ENCODE measurements at places on chromosomes 3 and 15.

DNA sequence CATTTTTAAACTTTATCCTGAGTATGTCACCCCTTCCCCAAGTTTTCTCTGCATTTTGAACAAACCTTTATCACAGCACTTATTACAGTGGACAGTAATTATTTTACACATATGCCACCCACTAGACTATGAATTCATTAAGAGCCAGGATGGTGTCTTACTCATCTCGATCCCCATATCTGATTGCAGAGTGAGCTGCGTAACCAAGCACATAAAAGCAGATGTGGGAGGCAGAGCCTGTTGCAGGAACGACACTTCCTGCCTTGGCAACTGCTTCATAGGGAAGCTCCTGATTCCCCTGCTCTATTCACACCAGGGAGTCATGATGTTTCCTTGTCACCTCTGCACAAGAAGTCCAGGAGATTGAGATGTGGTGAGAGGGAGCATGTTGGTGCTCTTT is 91.1 kb downstream of the MINAR1 start:
- no peak for DNase-seq

DNA sequence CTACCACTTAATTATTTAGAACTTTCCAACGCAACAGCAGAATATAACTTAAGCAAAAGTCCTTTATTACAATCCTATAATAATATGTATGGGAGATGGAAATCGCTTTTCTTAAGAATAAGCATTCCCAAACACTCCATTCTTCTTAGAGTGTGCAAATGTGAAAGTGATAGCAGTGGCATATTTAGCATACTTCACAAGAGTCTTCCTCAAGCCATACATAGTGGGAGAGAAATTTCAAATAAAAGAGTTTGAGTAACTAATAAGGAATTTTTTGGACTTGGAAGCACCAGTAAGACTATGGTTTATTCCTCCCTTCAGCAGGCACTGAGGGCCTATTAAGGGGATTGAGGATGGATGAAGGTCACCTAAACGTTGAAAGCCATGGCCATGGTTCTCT is 22.1 kb upstream of the BNC1 start:
- no peak for DNase-seq

GRCh38 chr3:11600501-11601282 is 43.0 kb downstream of the VGLL4 start:
- peak; percentile 85 for DNase-seq

DNA sequence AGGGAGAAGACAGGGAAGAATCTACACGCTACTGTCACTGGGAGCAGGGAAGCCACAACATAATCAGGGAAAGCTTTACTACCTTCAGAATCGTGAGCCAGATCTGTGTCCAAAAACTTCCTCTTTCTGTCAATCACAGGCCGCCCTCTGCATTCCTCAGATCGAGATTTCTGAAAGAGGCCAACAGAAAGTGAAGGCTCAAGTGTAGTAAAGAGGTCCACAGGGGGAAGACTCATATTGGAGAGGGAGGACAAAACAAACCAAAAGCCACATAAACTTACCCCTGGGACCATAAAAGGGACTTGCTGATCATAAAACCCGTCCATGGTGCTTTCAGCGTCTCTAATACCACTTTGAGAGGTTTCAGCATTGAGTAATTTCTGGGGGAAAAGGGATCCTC is 3.3 kb downstream of the ETV5 start:
- DNase-seq: no peak

DNA sequence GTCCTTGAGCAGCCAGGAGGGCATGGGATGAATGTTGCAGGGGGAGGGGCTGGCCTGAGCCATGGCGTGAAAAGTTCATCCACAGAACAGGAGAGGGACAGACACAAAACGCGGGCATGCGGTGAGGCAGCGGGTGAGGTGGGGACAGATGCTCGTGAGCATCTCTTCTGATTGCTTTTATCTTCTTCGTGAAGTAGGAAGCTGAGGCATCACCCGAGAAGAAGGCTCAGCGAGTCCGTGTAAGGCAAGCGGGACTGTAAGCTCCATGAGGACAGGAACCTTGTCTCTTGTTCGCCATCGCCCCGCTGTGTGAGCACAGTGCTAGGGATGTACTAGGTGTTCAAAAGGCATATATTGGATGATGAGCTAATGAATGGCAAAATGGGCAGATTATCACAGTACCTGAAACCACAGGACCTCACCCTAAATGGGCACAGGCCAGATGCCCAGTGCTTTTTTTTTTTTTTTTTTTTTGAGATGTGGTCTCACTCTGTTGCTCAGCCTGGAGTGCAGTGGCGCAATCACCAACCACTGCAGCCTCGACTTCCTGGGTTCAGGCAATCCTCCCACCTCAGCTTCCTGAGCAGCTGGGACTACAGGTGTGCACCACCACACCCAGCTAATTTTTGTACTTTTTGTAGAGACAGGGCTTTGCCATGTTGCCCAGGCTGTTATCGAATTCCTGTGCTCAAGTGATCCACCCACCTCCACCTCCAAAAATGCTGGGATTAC is 46.8 kb downstream of the CPN2 start:
- no peak for DNase-seq

DNA sequence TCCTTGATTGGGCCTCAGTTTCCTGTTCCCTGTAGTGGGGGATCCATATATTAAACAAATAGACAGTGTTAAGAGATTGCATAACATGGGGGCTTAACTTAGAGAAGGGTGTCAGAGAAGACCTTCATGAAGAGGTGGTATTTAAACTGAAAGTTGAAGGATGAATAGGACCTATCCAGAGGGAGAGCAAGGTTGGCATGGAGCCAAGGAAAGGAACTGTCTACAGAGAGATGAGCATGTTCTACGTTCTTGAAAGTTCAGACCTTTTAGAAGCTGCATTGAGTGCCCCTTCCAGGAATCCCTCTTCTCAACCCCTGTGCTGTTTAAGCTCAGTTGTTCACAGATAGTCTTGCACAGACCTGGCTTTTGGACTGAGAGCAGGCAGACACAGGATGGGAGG is 2.4 kb downstream of the HTD2 start:
- no peak for DNase-seq

DNA sequence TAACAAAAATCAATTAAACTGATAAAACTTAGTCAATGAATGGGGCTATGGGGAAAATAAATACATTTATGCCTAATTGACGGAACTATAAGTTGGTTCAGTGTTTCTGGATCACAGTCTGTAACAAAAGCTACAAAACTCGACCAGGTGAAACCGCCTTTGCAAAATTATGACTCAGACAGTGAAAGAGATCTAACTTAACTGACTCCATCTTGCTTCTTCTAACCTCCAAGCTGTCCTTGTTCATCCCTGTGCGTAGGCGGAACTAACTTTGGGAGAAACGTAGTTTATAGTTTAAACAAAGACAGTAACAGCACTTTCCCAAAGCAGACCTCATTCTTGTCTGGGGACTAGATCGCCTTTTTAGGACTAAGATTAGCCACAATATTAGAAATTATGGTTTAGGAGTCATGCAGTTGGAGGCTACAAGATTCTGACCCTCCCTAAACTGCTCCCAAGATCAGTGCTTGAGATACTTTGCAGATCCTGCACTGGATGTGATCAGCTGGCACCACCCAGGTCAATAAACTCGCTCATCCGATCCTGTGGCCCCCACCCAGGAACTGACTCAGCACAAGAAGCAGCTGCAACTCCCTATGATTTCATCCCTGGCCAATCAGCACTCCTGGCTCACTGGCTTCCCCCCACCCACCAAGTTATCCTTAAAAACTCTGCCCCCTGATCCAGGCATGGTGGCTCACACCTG is 7.2 kb upstream of the MFGE8 start:
- peak; percentile 67 for DNase-seq

DNA sequence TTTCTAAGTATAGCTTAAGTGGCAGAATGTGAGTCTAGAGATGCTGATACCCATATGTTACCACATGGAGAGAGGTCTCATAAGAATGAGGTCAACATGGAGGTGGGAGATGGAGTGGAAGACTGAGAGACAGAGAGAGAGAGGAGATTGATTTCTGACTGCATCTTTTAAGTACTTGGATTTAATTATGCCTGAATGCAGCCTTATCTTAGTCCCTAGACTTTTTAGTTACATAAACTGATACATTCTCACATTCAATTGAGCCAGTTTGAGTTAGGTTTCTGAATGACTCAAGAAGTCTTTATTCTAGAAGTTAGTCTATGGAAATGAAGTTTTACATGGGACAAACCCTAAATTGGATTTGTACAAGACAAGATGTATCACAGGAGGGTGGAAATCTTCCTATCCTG is 58.5 kb upstream of the TNFSF10 start:
- DNase-seq: no peak

DNA sequence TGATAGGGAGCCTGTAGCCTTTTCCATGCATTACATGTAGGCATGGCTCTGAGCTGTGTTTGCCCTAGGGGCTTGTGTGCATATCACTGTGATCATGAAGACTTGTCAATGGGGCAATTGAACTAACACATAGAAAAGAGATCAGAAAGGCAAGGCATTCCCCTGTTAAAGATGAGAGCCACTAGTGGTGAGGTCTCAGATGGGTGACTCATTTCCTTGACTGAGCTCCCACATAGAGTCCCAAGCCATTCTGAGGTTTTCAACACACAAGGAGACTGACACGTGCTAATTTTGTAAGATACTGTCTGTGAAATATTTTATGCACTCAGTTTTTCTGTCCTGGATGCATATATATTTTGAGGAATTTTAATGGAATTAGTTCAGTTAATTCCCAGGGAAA is 53.8 kb downstream of the SAMMSON start:
- no peak for DNase-seq

GRCh38 chr15:61175024-61175423 is 54.1 kb downstream of the RORA start:
- no peak for DNase-seq

DNA sequence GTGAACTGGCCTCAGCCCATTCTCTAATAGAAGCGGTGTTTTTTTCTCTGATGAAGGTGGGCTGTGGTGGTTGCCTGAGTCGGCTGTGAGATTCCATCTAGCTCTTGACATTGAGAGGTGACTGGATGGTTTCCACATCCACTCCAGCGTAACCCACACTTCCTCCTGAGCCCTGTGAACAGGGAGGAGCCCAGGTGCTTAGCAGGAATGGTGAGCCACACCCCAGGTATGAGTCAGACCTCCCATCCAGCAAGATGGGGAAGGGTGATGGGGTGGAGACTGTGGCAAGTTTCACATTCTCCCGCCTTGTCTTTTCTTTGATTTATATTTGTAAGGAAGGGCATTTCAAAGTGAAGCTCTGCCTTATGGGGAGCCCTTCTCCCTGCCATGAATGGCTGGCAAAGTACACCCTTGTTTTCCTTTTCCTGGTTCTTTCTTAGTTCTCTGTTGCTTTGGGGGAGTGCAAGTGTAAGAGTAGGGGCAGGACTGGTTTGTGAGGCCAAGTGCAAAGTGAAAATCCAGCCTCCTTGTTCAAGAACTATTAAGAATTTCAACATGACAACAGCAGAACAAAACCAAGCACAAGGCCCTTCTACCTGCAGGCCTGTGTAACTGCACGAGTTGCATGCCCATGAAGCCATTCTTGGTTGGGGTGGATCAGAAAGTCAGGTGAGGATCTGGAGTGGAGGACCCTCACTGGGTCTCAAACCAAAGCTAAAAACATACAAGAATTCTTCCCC is 4.6 kb upstream of the TPRG1 start:
- DNase-seq: no peak

GRCh38 chr15:71591057-71591456 is 219.3 kb upstream of the NR2E3 start:
- DNase-seq: no peak

- DNase-seq: no peak
These were observed 202.3 kb upstream of the SUCLG2 start for GRCh38 chr3:67856718-67857117.

- DNase-seq: no peak
These were observed 243.2 kb downstream of the NEK10 start for GRCh38 chr3:27125821-27126501.

DNA sequence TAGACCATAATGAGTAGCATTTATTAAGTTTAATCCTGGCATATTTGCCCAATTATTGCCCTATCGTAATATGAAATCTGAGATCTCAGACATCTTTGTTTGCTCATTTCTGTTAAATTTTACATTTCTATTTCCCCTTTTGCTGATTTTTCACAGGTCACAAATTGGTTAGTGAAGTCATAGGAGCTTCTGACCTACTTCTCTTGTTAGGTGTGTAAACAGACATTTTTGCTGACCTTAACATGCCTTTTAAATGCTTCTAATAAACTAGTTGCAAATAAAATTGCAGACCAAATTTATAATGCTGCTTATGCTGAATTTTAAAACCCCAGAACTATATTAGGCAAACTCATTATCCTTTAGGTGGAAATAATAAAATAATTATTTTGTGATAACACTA is 24.6 kb downstream of the OPA1 start:
- no peak for DNase-seq

DNA sequence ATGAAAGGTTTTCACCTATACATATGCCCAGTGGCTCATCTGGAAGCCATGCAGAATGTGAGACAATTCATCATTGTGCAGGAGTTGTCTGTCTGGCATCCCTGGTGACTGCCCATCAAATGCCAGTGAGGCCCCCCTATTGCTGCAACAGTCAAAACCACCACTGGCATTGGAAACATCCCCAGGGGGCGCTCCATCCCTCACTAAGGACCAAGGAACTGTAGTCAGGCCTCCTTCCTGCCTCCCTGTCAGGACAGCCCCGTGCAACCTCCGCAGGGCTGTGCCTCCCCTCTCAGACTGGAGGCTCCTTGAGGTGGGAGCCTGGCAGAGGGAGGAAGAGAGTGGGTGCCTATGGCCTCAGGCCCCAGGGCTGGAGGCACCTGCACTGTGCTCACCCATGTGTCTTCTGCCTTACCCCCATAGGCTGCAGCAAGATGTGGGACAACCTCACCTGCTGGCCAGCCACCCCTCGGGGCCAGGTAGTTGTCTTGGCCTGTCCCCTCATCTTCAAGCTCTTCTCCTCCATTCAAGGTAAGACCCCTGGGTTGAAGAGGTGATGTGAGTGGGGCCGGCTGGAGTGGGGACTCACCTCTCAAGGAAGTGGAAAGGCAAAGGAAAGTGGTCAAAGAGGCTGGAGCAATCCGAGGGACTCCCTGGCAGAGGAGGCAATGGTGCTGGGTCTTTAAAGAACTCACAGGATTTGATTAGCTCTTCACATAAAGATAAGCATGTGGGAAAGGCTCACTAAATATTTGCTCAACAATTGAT is 16.5 kb downstream of the VIPR1 start:
- no peak for DNase-seq

DNA sequence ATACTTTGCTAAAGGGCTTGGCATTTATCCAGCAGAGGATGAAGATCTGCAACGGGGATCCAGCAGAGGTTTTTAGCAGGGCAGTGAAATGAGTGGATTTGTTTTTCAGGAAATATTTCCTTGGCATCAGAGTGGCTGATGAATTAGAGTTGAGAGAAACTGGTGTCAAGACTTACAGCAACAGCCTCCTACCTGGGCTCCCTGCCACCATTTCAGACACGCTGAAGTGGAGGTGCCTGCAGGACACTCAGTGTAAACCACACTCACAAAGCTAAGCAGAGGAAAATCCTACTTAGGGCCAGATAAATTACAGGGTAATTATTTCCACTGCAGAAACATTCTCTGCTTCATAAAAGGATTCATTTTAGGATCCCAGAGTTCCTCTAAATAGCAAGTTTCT is 519.7 kb downstream of the FGF12 start:
- no peak for DNase-seq
